Neural progenitor cell (in vitro differentiated cells): ENCODE measurements at places on chromosomes 4 and X.

- DNase-seq: no peak
Observed at GRCh38 chrX:10761447-10761846, 141.1 kb upstream of the MID1 start.

GRCh38 chr4:76606645-76607265, 171.7 kb downstream of the SHROOM3 start:
- no peak for DNase-seq

GRCh38 chr4:29319663-29320340, 1400.4 kb upstream of the PCDH7 start:
- DNase-seq: no peak

DNA sequence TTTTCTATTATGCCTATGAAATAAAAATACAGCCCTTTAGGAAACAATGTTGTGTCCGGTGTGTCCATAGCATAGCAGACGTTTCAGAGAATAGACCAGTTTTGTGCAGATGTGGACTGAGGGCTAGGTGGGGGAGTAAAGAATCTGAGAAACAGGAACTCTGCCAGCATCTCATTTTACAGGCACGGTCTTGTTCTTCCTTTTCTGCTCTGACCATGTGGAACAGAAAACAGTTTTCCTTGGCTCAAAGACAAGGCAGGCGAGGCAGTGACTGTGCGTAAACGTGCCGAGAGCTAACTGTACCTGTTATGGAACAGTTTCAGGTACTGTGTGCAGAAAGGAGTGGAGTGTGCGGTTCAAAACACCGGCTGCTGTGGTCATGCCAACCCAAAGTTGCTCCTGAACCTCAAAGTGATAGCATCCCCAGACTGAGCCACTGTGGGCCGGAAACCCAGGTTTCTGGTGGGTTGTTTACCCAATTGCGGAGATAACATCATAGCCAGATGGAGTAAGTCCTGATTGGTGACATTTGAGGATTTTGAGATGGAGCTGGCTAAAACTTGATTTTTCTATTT, 20.2 kb downstream of the CNGA2 start:
- DNase-seq: no peak

- DNase-seq: peak; percentile 37
Observed at GRCh38 chr4:6474053-6474568, 1.7 kb upstream of the PPP2R2C start.

- no peak for DNase-seq
Observed at GRCh38 chr4:21304540-21304887, 604.3 kb downstream of the PACRGL start.

DNA sequence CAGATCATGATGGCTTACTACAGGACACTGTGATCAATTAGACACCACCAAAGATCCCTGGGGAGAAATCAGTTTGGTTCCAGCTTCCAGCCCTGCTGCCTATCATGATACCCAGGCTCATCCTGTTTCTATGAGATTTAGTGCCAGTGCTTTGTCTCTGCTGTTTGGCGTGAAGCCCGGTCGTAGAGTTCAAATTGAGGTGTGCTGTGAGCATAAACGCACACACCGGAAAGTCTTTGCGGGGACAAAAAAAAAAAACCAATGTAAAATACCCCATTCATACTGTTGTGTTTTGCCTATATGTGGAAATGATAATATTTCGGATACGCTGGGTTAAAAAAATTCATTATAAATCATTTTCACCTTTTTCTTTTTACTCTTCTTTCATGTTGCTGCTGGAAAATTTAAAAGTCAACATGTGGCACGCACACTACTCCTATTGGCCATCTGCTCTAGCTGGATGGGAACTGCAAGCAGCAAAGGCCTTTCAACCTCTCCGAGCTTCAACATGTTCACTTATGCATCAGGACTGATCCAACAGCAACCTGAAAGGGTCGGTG, 607 bp upstream of the DKC1 start:
- DNase-seq: no peak

- DNase-seq: no peak
Observed at GRCh38 chr4:68326141-68326540, 23.7 kb downstream of the YTHDC1 start.

GRCh38 chr4:6199422-6199921, 877 bp downstream of the JAKMIP1 start:
- DNase-seq: peak; percentile 27

DNA sequence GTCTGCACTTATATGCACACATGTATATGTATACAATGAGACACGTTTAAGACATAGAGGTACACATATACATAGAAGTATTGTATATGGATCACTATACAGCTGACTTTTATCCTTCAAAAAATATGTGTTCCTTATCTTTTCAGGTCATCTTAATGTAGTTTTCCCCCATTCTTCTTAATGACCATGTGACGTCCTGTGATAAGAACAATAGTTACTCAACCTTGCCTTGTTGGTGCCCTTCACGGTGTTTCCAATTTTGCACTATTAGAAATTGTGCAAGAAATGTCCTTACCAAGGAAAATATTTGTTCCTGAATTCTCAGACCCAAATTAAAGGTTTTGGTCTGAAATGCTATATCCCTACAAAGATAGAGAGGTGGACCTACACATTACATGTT, 1.0 kb upstream of the PPBP start:
- DNase-seq: no peak
